ENCODE measurements at places on chromosomes 7 and 10. TPM values are rescaled to one million over a fixed set of nuclear protein-coding genes. Genes with fewer than 3 reads are reported as not detected.

Gene MYL10
- 0.73 TPM for total RNA-seq

Gene ACSM6
- not detected for total RNA-seq

Gene CISD1
- total RNA-seq, result 32.2 TPM

Gene SPDYE17
- not detected for total RNA-seq

Gene SEMA3C
- total RNA-seq, result 193 TPM

GRCh38 chr10:79453392-79453791 lies 8.0 kb upstream of the ZCCHC24 start:
- H3K36me3 ChIP-seq, result no peaks in the 10 kb centered on the region
- no peaks in the 10 kb centered on the region for H3K27me3 ChIP-seq
- DNase-seq, result no peak
- no peak overlapping the region for H3K4me3 ChIP-seq

Gene NEUROD6
- total RNA-seq, result not detected

GRCh38 chr7:76267894-76268183 lies 34.6 kb upstream of the HSPB1 start:
- H3K36me3 ChIP-seq, result no peaks in the 10 kb centered on the region
- peaks cover 30% of the 10 kb centered on the region for H3K27me3 ChIP-seq
- H3K4me3 ChIP-seq, result no peak overlapping the region
- DNase-seq, result no peak
- no peaks in the 10 kb centered on the region for H3K4me1 ChIP-seq

DNA sequence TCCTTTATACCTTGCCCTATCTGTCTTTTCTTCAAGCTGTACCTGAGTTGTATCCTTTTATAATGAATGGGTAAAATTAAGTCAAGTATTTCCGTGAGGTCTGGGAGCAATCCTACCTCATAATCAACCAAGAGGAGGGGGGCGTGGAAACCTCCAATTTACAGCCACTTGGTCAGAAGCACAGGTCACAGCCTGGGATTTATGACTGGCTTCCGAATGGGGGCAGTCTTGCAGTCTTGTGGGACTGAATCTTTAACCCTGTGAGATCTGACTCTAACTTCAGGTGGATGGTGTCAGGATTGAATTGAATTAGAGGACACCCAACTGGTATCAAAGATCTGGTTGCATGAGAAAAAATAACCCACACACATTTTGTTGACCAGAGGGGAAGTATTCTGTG lies 23.5 kb upstream of the KCNMA1 start:
- no peaks in the 10 kb centered on the region for H3K27me3 ChIP-seq
- DNase-seq, result no peak
- H3K27ac ChIP-seq, result no peak overlapping the region
- no peak overlapping the region for H3K4me3 ChIP-seq

- H3K27ac ChIP-seq, result no peak overlapping the region
- no peak overlapping the region for H3K4me3 ChIP-seq
- no peaks in the 10 kb centered on the region for H3K36me3 ChIP-seq
- no peaks in the 10 kb centered on the region for H3K27me3 ChIP-seq
- no peak for DNase-seq
- H3K4me1 ChIP-seq, result peaks cover 30% of the 10 kb centered on the region
These were observed 31.3 kb downstream of the AGAP3 start for GRCh38 chr7:151117565-151117964.

GRCh38 chr10:71623098-71623985 lies 96.2 kb downstream of the C10orf105 start:
- peak; percentile 20 for DNase-seq
- no peak overlapping the region for H3K4me3 ChIP-seq
- peaks cover 8% of the 10 kb centered on the region for H3K27me3 ChIP-seq
- H3K4me1 ChIP-seq, result peaks cover 18% of the 10 kb centered on the region

DNA sequence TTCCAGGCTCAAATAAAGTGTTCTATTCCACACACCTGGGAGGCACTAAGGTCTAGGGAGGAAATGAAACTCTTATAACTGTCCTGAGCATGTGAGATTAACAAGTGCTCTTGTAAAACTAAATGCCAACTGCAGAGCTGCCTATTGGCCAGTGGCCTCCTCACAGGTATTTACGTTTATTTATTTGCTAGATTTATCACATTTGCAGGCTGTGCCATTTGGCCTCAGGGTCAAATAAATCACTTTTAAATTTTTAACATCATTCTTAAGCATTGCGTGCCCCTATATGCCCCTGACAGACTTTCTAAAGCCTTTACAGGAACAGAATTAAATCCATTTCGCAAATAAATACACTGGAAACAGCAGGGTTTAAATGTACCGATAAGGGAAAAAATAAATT lies 381.8 kb upstream of the NFE2L3 start:
- H3K4me1 ChIP-seq, result no peaks in the 10 kb centered on the region
- no peak for DNase-seq
- H3K27me3 ChIP-seq, result no peaks in the 10 kb centered on the region
- no peaks in the 10 kb centered on the region for H3K36me3 ChIP-seq
- no peak overlapping the region for H3K27ac ChIP-seq

- H3K4me1 ChIP-seq, result no peaks in the 10 kb centered on the region
- H3K27me3 ChIP-seq, result no peaks in the 10 kb centered on the region
- DNase-seq, result no peak
- H3K27ac ChIP-seq, result no peak overlapping the region
- no peak overlapping the region for H3K4me3 ChIP-seq
- H3K36me3 ChIP-seq, result no peaks in the 10 kb centered on the region
These were observed 9.7 kb upstream of the SLC16A9 start for GRCh38 chr10:59719374-59719773.

Gene ZNF804B
- not detected for total RNA-seq

Gene ABCC2
- total RNA-seq, result 0.31 TPM

GRCh38 chr7:106071999-106072714 lies 40.0 kb downstream of the SYPL1 start:
- peaks cover 8% of the 10 kb centered on the region for H3K4me1 ChIP-seq
- H3K36me3 ChIP-seq, result no peaks in the 10 kb centered on the region
- no peak overlapping the region for H3K4me3 ChIP-seq
- DNase-seq, result no peak
- no peaks in the 10 kb centered on the region for H3K27me3 ChIP-seq

GRCh38 chr10:69768386-69768785 lies 33.3 kb upstream of the COL13A1 start:
- no peak overlapping the region for H3K4me3 ChIP-seq
- no peaks in the 10 kb centered on the region for H3K27me3 ChIP-seq
- no peaks in the 10 kb centered on the region for H3K36me3 ChIP-seq

GRCh38 chr7:70354409-70355169 lies 756.3 kb downstream of the AUTS2 start:
- DNase-seq, result no peak
- no peaks in the 10 kb centered on the region for H3K27me3 ChIP-seq
- no peaks in the 10 kb centered on the region for H3K36me3 ChIP-seq

DNA sequence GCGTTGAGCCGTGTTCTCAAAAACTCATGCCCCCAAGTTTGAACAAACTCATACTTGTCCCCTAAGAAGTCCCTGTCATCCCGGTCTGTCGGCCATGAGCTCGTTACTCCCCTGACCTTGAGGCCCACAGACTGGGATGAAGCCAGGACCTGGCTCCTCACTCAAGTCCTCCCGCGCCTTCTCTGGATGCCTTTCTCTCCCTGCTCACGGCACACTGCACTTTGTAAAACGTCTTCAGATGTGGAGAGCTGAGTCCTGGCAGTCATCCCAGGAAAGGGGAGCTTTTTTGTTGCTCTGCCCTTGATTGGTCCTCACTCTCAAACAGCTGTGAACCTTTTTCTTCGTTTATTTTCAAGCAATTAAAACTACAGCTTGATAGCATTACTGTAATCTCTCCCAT lies 110.8 kb downstream of the JAZF1 start:
- H3K4me1 ChIP-seq, result no peaks in the 10 kb centered on the region
- H3K27me3 ChIP-seq, result no peaks in the 10 kb centered on the region
- DNase-seq, result peak; percentile 78
- no peak overlapping the region for H3K4me3 ChIP-seq
- H3K36me3 ChIP-seq, result no peaks in the 10 kb centered on the region
- no peak overlapping the region for H3K27ac ChIP-seq

Gene RPEL1
- not detected for total RNA-seq
